ENCODE measurements at places on chromosomes 5 and 9.

DNA sequence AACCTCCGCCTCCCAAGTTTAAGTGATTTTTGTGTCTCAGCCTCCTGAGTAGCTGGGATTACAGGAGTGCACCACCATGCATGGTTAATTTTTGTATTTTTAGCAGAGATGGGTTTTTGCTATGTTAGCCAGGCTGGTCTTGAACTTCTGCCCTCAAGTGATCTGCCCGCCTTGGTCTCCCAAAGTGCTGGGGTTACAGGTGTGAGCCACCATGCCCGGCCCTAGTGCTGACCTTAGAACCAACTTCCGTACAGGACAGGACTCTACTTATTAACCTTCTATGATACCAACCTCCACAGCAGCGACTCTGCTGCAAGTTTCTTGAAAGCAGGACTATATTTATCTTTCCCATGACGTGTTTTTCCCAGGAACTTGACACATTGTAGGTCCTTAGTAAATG, 176.9 kb downstream of the RGS3 start:
- no peak for DNase-seq
- H3K36me3 ChIP-seq = peaks cover 1% of the 10 kb centered on the region
- peaks cover 22% of the 10 kb centered on the region for H3K27me3 ChIP-seq
- H3K27ac ChIP-seq = no peak overlapping the region

- no peaks in the 10 kb centered on the region for H3K36me3 ChIP-seq
- H3K4me3 ChIP-seq = no peak overlapping the region
- no peaks in the 10 kb centered on the region for H3K27me3 ChIP-seq
- no peaks in the 10 kb centered on the region for H3K4me1 ChIP-seq
- no peak for DNase-seq
- H3K27ac ChIP-seq = no peak overlapping the region
Measured at GRCh38 chr5:30099634-30100033, 1093.9 kb upstream of the CDH6 start.

GRCh38 chr9:134922932-134923240, 5.2 kb upstream of the FCN1 start:
- H3K36me3 ChIP-seq = peaks cover 3% of the 10 kb centered on the region
- peaks cover 12% of the 10 kb centered on the region for H3K27me3 ChIP-seq
- no peak overlapping the region for H3K27ac ChIP-seq
- no peak overlapping the region for H3K4me3 ChIP-seq
- no peaks in the 10 kb centered on the region for H3K4me1 ChIP-seq

GRCh38 chr5:175443514-175444059, 395 bp downstream of the DRD1 start:
- H3K4me1 ChIP-seq = peaks cover 7% of the 10 kb centered on the region
- no peak overlapping the region for H3K27ac ChIP-seq
- DNase-seq = no peak
- H3K36me3 ChIP-seq = peaks cover 2% of the 10 kb centered on the region
